ENCODE measurements at places on chromosomes 2 and 18. TPM values are rescaled to one million over a fixed set of nuclear protein-coding genes. Genes with fewer than 3 reads are reported as not detected.

DNA sequence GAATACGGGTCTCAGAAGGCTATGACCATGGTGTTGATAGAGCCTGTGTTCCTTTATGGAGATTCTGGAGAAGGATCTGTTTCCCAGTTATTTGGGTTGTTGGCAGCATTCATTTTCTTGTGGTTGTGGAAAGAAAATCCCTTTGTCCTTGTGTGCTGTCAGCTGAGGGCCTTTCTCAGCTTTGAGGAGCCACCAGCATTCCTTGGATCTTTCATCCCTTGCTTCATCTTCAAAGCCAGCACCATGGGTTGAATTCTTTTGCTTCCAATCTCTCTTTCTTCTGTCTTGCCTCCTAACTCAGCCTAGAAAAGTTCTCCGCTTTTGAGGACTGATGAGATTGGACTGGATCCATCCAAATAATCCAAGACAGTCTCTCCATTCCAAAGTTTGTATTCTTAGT, 103.2 kb upstream of the MMADHC start:
- DNase-seq = no peak

DNA sequence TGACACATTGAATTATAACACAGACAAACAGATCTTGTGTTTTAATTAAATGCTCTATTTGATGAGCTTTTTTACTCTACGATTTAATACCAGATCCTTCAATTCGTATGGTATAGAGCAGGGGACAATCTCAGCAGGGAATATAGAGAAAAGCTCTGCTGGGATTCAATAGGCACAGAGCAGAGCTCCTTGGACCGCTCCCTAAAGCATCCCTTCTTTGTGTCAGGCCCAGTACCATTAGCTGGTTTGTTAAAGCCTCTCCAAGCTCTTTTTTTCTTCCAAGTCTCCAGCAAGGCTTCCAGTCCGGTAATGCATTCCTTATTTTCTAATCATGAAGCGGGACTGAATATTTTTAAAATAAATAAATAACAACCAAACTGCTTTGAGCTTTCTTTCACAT, 466.0 kb downstream of the NR4A2 start:
- DNase-seq = no peak

DNA sequence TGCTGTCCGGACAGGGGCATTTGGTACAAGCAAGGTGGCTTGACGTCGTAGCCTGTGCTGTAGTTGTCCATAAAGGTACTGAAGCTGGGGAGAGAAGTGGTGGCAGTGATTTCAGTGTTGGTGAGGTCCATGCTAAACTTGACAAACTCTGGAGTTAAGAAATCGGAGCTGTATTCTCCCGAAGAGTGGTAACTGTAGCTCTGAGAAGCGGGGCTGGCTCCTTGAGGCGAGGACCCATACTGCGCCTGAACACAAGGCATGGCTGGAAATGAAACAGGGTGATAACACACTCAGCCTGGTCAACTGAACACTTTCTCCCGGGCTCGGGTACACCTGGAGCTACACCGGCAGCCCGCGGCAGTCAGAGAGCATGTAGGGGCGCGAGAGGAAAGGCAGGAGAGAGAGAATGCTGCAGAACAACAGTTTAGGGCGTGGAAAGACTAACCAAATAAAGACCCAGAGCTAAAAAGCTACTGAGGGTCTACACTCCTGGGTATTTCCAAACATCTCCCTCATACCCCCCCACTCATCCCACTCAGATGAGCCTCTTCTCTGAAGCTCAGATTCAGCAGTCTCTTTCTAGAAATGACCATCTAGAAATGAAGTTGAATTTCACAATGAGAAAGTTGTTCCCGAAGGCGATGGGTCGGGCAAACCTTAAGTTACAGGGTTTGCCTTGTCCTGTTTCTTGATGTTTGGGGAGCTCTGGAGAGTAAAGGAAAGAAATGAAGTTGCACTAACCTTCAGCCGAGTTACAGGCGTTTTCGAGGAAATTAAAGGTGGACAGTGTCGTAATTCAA, 2.4 kb downstream of the NR4A2 start:
- DNase-seq = no peak

GRCh38 chr2:13758412-13758811, 874.1 kb upstream of the LRATD1 start:
- DNase-seq = no peak

DNA sequence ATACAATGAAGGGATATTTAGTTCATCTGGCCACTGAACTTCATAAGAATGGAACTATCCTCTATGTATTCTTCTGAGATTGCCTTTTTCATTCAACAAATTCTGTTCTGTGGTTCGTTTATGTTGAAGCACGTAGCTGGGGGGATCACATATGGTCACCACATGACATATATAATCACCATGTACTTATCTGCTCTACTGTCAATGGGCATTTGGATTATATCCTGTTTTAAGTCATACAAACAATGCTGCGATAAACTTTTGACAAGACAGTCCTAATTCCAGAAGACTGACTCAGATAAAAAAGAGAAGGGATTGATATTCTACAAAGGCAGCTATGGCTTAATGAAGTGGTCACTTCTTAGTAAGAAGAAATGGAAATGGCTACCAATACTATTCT, 116.0 kb upstream of the CCDC195 start:
- DNase-seq = no peak

DNA sequence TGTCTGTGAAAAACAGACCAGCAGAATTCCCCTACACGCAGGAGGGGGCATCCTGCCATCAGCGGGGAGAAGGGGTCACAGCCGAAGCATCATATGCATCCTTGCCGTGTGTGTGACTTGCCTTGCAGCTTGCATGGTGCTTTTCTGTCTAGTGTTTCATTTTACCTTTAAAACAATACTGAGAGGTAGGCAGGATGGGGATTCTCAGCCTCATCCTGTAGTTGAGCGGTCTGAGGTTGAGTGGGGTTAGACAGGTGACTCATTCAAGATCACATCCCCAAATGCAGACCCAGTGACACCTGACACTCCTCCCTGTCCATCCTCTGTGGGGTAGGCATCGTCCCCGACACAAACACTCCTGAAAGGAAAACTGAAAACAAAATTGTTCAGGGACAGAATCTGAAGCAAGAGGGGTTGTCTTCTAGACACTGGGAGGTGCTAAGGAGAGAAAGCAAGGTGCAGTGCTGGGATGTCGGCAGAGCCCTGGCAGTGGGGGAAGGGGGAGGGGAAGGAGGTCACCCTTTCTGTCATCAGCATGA, 7.9 kb downstream of the ARL4C start:
- peak; percentile 54 for DNase-seq

The ARHGAP25 gene
- 8.1 TPM for total RNA-seq

The SCN2A gene
- 0.62 TPM for total RNA-seq

DNA sequence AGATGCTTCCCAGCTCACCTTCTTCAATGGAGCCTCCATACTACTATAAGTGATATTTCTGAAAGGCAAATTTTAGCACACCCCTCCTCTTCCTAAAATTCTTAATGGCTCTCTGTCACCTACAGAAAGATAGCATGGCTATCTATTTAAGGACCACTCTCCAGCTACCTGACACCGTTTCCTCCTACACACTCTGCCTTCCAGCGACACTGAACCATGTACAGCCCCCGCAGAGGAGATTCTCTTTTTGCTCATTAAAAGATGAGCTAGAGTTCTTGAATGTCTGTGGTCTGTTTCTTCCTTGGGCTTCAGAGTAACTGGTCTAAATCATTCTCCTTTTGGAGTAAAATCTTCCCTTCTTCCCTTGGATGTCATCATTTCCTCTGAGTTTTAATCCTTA, 38.4 kb upstream of the GAREM1 start:
- no peak for DNase-seq

GRCh38 chr2:229752970-229753729, 38.8 kb upstream of the DNER start:
- DNase-seq = no peak

- DNase-seq = no peak
Measured at GRCh38 chr2:180679693-180680092, 300.7 kb upstream of the UBE2E3 start.

- DNase-seq = no peak
Measured at GRCh38 chr2:88220718-88221117, 50.6 kb downstream of the THNSL2 start.

DNA sequence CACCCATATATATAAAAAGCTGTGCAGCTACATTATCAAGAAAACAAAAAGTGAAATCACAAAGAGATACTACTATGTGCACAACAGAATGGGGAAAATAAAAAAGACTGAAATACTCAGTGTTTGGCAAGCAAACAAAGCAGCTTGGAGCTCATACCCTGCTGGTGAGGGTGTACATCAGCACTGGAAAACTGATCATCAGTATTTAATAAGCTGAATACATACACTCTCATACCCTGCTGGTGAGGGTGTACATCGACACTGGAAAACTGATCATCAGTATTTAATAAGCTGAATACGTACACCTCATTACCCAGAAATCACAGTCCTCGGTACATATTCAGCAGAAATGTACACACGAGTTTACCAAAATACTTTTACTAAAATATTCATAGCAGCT, 220.8 kb downstream of the SPP2 start:
- DNase-seq = no peak

- DNase-seq = no peak
Measured at GRCh38 chr18:34122724-34123334, 101.9 kb downstream of the NOL4 start.

- DNase-seq = no peak
Measured at GRCh38 chr2:154533300-154533940, 165.1 kb upstream of the KCNJ3 start.

DNA sequence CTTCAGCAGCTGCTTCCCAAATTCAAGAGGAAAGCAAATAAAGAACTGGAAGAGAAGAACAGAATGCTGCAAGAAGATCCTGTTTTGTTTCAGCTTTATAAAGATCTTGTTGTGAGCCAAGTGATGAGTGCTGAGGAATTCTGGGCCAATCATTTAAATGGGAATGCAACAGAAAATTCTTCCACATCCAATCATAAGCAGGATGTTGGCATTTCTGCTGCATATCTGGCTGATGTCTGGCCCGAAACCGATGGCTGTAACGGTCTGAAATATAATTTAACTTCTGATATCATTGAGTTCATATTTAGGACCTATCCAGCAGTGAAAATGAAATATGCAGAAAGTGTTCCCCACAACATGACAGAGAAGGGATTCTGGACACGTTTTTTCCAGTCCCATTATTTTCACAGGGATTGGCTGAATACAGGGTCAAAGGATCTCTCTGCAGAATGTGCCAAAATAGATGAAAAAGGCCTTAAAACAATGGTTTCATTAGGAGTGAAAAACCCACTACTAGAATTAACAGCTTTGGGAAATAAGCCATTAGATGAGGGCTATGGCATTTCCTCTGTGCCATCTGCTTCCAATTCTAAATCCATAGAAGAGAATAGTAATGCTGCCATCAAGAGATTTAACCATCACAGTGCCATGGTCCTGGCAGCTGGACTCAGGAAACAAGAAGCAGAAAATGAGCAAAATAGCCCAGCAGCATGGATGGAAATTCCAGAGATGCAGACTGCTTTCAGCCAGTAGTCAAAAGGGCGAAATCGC, 175.6 kb downstream of the MC4R start:
- DNase-seq = no peak

DNA sequence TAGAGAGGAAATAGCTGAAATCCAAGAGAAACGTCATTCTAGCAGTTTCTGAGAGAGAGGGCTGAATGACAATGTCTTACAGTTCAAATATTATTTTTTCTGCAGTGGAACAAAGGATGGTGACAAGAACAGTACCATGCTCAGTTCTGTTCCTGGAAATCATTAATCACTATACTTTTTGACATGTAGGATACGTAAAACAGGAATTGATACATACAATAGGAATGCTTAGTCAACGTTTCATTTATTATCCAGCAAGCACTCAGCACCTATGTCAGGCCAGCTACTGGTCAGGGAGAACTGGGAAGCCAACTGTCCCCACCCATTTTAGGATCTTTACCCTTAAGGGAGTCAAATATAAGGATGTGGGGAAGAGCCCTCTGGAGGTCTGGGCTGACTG, 114.7 kb downstream of the DHRS9 start:
- DNase-seq = no peak

DNA sequence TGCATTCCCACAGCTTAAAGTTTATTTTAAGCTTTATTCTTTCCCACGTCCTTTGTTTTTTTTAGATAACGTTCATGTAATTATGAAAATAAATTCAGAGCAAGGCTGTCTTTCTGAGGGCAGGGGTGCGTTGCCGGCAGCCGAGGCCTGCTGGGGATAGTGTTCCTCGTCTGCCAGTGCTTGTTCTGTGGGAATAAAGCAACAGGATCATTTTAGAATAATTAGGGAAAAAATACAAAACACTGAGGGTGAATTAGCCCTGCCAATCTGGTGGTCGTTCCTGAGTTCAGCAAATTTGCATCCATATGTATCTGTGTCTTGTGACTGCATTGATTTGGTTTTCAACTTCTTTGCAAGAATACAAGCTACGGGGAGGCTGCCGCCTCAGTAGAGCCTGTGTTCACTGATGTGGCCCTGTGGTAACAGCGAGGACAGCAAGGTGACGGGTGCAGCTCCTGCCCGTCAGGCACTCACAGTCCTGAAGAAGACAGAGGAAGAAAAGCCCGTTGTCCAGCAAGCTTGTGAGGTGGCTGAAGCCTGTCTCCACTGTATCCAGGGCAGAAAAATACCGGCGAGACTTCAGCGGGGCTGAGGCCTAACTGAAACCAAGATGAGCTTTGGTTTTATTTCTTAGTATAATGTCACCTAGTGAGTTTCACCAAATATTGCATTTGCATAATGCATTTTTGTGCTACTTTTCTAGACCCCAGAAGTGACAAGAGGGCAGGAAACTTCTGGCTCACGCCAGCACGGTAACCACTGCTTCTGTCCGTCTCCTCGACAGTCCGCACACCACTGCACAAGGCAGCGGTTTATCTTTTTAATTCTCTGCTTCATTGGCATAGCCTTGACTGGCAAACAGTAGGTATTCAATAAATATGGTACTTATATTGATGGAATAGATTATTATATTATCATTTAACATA, 64.5 kb downstream of the SH3YL1 start:
- no peak for DNase-seq
